Stimulated activated naive CD4-positive, alpha-beta T cell treated with Interleukin-2 at 50 U/mL for 16 hours (primary cell): ENCODE measurements at places on chromosomes 11 and 22.

GRCh38 chr11:3155691-3156258 is 9.3 kb downstream of the OSBPL5 start:
- no peak for DNase-seq

DNA sequence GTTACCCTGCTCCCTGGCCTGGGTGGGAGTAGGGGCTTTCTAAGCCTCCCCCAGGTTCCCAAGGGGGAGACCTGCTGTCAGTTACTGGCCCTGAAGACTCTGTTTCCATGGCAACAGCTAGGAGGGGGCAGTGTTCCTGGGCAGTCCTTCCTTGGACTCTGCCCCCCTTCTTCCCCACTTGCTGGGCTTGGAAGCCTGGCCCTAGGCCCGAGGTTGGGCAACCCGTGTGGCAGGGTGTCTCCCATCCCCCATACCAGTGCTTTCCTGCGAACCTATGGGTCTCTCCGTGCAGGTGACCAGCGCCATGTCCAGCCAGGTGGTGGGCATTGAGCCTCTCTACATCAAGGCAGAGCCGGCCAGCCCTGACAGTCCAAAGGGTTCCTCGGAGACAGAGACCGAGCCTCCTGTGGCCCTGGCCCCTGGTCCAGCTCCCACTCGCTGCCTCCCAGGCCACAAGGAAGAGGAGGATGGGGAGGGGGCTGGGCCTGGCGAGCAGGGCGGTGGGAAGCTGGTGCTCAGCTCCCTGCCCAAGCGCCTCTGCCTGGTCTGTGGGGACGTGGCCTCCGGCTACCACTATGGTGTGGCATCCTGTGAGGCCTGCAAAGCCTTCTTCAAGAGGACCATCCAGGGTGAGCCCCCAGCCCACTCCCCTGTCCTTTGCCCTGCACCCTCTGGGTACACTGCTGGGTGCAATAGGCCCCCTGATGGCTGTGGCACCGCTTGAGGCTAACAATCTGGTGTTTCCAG is 1.7 kb downstream of the ESRRA start:
- no peak for DNase-seq

DNA sequence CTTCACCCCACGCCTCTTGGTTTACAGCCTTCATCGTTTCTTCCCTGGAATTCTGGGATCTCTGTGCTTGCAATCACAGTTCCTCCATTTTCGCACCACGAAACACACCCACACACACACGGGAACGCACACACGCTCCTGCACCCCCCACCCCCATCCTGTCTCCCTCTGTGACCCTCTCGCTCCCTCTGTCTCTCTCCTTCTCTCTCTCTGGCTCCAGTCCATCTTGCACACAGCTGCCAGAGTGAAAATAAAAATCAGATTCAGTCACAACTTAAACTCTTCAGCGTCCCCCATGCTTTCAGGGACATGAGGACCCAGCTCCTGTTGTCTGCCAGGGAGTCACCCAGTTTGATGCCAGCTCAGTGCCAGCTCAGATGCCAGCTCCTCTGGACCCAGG is 3.0 kb downstream of the GAL start:
- no peak for DNase-seq

DNA sequence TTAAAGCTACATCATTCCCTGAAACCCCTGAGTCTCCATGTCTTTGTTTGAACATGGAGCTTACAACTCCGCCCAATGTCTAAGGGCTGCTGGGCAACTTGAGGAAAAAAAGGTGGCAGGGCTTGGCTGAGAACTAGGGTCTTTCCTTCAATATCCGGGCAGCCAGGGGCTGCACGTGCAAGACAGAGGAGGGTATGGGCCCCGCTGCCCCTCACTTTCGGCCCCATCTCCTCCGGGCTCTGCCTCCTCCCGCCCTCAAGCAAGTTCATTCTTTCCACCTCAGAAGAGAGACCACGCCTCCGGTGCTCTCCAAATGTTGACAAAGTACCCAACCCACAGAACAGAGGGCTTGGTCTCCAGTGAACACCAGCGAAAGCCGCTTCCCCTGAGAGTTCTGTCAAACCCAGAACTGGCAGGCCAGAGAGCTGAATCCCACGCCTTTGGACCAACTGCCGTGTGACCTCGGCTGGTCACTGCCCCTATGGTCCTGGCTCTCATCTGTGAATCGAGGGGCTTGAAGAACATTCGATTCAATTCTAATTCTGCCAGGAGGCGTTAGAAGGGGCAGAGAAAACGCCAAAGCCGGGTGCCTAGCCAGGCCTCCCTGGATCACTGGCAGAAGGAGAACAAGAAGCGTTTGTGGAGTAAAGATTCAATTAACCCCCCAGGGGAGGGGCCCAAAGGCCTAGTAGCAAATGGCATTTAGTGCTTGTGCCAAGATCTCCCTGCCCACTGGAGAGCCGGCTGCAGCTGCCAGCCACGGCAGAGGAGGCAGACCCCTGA is 7.3 kb downstream of the PDGFB start:
- DNase-seq: no peak

GRCh38 chr11:128576555-128576954 is 10.8 kb downstream of the ETS1 start:
- DNase-seq: no peak
